ENCODE measurements at places on chromosomes 3 and 15.

GRCh38 chr15:37094333-37094914 lies 5.9 kb downstream of the MEIS2 start:
- no peak overlapping the region for H3K27ac ChIP-seq
- no peak for DNase-seq
- H3K36me3 ChIP-seq = no peaks in the 10 kb centered on the region
- H3K27me3 ChIP-seq = peaks cover 44% of the 10 kb centered on the region
- H3K4me3 ChIP-seq = no peak overlapping the region

- H3K4me1 ChIP-seq = no peaks in the 10 kb centered on the region
- DNase-seq = no peak
- H3K27ac ChIP-seq = no peak overlapping the region
Observed at GRCh38 chr15:39115379-39116057, 465.4 kb upstream of the THBS1 start.

DNA sequence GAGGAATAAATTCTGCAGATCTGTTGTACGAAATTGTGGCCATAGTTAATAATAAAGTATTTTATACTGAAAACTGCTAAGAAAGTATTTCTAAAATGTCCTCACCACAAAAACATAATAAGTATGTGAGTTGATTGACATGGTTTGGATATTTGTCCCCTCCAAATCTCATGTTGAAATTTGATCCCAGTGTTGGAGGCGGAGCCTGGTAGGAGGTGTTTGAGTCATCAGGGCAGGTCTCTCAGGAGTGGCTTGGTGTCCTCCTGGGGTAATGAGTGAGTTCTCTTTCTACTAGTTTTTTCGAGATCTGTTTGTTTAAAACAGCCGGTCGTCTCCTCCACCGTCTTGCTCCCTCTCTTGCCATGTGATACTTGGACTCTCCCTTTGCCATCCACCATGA lies 424.1 kb upstream of the KCNMB2 start:
- no peak overlapping the region for H3K4me3 ChIP-seq
- no peaks in the 10 kb centered on the region for H3K27me3 ChIP-seq
- H3K36me3 ChIP-seq = no peaks in the 10 kb centered on the region
- H3K27ac ChIP-seq = no peak overlapping the region
- no peaks in the 10 kb centered on the region for H3K4me1 ChIP-seq

DNA sequence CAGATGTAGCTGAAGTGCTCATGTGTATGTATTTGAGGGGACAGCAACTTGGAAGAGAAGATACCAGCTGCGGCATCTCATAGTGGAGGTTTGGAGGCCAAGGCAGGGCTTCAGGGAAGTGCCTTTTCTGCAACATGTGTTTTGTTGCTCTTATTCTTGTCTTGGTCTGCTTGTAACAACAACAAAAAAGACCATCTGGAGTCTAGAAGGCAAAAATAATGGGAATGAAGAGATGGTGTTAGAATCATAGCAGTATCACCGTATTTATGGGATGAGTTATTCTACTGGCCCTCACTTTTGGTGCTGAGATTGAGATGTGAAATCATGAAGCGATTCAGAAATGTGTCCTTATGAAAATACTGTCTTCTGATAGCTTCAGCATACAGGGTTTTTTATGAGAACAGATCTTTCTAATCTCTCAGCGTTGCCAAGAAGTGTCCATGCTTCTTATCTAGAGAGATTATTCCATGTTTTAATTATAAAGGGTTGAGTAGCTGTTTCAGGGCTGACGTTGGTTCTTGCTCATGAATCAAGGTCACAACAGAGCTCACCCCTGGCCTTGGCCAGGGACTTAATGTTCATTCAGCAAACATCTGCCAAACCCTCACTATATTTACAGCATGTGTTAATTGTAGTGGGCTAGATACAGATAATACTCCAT lies 58.0 kb downstream of the ITPR1 start:
- H3K36me3 ChIP-seq = no peaks in the 10 kb centered on the region
- no peak overlapping the region for H3K4me3 ChIP-seq
- DNase-seq = no peak
- no peaks in the 10 kb centered on the region for H3K4me1 ChIP-seq
- no peaks in the 10 kb centered on the region for H3K27me3 ChIP-seq
- no peak overlapping the region for H3K27ac ChIP-seq

- no peaks in the 10 kb centered on the region for H3K36me3 ChIP-seq
- no peak overlapping the region for H3K27ac ChIP-seq
- DNase-seq = no peak
Observed at GRCh38 chr15:60871152-60871551, 357.9 kb downstream of the RORA start.

DNA sequence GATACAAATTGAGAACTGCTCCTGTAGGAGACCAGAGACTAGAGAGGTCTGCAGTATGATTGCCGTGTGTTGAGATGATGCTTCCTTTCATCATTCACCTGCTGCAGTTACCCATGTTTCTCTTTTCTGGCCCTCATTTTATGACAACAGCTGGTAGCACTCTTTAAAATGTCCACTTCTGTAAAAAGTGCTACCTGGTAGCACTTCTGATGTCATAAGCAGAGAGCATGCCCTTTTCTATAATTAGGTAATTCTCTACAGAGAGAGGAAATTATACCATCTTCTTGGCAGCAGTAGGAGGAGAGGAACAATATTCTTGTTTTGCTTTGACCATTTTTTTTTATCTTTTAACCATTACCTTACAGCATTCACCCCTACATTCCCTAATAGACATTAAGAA lies 123.8 kb downstream of the PPM1L start:
- no peak for DNase-seq
- no peaks in the 10 kb centered on the region for H3K4me1 ChIP-seq
- H3K4me3 ChIP-seq = no peak overlapping the region
- H3K27me3 ChIP-seq = no peaks in the 10 kb centered on the region
- H3K27ac ChIP-seq = no peak overlapping the region
- H3K36me3 ChIP-seq = no peaks in the 10 kb centered on the region

- no peak for DNase-seq
- no peak overlapping the region for H3K4me3 ChIP-seq
- H3K36me3 ChIP-seq = no peaks in the 10 kb centered on the region
- no peaks in the 10 kb centered on the region for H3K4me1 ChIP-seq
- H3K27ac ChIP-seq = no peak overlapping the region
Observed at GRCh38 chr3:145623349-145623748, 537.6 kb downstream of the PLOD2 start.

- no peak for DNase-seq
- no peaks in the 10 kb centered on the region for H3K27me3 ChIP-seq
- no peak overlapping the region for H3K4me3 ChIP-seq
- peaks cover 3% of the 10 kb centered on the region for H3K36me3 ChIP-seq
- no peak overlapping the region for H3K27ac ChIP-seq
Observed at GRCh38 chr3:45016916-45017315, 9.2 kb upstream of the CLEC3B start.

GRCh38 chr3:31432897-31433678 lies 99.6 kb upstream of the STT3B start:
- no peak overlapping the region for H3K27ac ChIP-seq
- H3K4me3 ChIP-seq = no peak overlapping the region
- H3K27me3 ChIP-seq = no peaks in the 10 kb centered on the region
- H3K4me1 ChIP-seq = no peaks in the 10 kb centered on the region

- DNase-seq = no peak
- H3K4me3 ChIP-seq = no peak overlapping the region
- no peak overlapping the region for H3K27ac ChIP-seq
Observed at GRCh38 chr3:157438194-157438730, 1.6 kb downstream of the PTX3 start.

DNA sequence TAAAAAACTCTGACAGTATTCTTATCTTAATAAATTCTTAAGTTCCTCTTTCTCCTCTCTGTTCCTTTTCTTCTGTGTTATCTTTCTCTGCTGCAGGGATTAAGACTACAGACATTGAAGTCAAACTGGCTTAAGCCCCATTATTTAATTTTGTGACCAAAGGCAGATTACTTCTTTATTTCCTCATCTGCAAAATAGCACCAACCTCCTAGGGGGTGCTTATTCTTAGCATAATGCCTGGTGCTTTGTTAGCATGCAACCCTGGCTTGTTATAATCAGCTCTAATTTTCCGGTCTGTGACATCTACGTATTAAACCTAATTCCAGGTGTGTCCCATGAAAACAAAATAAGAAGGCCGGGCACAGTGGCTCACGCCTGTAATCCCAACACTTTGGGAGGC lies 23.8 kb downstream of the SEMA6D start:
- no peaks in the 10 kb centered on the region for H3K36me3 ChIP-seq
- H3K27me3 ChIP-seq = no peaks in the 10 kb centered on the region
- H3K27ac ChIP-seq = no peak overlapping the region
- H3K4me3 ChIP-seq = no peak overlapping the region

GRCh38 chr3:54537506-54537905 lies 390.4 kb downstream of the LRTM1 start:
- H3K4me1 ChIP-seq = no peaks in the 10 kb centered on the region
- no peak overlapping the region for H3K4me3 ChIP-seq
- no peak for DNase-seq
- no peaks in the 10 kb centered on the region for H3K36me3 ChIP-seq
- H3K27ac ChIP-seq = no peak overlapping the region
- H3K27me3 ChIP-seq = no peaks in the 10 kb centered on the region

DNA sequence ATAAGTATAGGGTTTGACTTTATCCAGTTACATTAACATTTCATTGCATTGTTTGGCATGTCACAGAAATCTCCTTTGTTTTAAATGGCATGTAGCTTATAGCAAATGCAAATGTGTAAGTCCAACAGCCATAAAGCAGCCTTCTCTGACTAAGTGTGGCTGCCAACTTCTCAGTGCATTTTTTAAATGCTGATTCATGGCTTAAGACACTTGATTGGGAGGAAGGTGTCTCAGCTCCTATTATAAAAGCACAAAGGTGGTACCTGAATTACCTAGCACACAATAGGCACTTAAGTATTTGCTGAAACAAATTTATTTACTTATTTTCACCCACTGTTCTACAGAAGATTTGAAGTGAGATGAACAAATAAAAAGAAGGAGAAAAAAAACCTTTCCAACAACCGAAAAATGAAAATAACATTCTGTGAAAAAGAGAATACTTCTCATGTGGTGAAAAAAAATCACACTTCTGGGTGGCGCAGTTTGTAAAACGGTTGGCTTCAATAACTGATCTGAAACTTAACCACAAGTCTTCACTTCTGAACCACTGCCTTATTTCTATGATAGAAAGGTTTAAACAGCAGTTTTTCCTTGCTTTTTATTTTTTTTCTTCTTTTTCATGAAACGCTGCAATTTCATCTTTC lies 105.5 kb upstream of the ICE2 start:
- peak overlapping the region; percentile 94 for H3K27ac ChIP-seq
- no peaks in the 10 kb centered on the region for H3K27me3 ChIP-seq
- no peak for DNase-seq
- H3K36me3 ChIP-seq = no peaks in the 10 kb centered on the region
- H3K4me1 ChIP-seq = peaks cover 75% of the 10 kb centered on the region
- no peak overlapping the region for H3K4me3 ChIP-seq

- no peak for DNase-seq
- H3K27ac ChIP-seq = no peak overlapping the region
- no peaks in the 10 kb centered on the region for H3K36me3 ChIP-seq
- no peaks in the 10 kb centered on the region for H3K27me3 ChIP-seq
- no peak overlapping the region for H3K4me3 ChIP-seq
Observed at GRCh38 chr3:284322-284721, 87.8 kb downstream of the CHL1 start.

- DNase-seq = no peak
- no peaks in the 10 kb centered on the region for H3K27me3 ChIP-seq
- no peaks in the 10 kb centered on the region for H3K4me1 ChIP-seq
- no peak overlapping the region for H3K27ac ChIP-seq
Observed at GRCh38 chr3:111763001-111763471, 96.0 kb upstream of the PHLDB2 start.

DNA sequence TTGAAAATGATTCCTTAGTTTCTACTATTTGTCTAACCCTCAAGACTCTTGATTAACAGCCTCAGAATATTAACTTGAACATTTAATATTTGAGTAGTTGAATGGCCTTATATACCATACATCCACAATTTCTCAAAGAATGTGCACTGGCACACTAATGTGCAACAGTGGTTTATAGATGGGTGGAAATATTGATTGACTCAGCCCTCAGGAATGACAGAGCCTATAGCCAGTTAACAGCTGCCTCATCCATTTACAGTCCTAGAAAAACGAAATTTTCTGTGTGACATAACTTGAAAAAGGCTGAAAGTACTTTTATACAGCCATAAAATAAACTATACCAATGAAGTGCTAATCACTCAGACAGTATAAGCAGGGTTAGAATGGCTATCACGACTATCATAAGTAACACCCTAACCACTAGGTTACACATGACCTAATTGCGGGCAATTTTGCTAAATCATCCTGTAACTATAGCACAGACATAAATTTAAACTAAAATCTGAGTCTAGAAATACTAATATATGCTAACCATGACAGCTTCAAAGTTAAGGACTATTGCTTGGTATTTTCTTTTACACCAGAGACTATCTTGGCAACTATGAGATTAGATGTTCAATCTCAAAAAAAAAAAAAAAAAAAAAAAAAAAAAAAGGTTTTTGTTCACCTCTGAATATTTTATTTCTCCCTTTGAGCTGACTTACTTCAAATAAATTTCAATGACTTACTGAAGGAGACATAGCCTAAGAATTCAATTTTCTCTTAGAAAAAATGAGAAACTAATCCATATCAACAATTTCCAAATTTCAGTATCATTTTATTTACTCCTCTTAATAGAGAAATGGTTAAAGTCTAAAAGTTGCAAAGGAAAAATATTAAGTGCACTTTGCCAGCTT lies 9.3 kb downstream of the SECISBP2L start:
- H3K4me1 ChIP-seq = no peaks in the 10 kb centered on the region
- peaks cover 20% of the 10 kb centered on the region for H3K36me3 ChIP-seq
- H3K27me3 ChIP-seq = no peaks in the 10 kb centered on the region
- no peak for DNase-seq

DNA sequence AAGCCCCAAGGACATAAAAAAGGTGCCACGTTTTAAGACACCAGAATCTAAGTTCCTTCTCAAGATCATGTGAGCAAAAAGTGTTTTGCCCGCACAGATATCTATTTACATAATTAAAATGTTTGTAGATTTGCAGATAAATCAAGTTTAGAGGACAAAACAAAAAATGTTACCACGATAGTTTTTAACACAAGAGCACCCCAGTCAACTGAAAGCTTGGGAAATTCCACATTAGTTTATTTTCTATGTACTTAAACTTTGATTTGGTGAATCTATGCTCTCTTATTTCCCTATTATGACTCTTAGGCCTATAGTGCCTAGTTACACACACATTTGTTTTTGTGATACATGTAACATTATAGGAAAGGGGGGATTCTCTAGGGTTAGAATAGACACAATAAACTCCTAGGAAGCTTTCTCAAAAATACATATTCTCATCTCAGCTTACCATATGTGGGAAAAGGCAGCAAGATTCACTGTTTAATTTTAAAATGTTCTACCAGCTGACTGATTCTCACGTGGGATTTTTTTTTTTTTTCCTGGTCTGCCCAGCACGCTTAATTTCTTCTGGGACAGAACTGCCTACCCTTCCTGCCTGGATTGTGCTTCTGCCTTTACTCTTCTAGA lies 8.4 kb upstream of the LEKR1 start:
- peak overlapping the region; percentile 59 for H3K4me3 ChIP-seq
- peaks cover 16% of the 10 kb centered on the region for H3K4me1 ChIP-seq
- H3K27ac ChIP-seq = peak overlapping the region; percentile 68
- H3K36me3 ChIP-seq = no peaks in the 10 kb centered on the region
- DNase-seq = no peak

DNA sequence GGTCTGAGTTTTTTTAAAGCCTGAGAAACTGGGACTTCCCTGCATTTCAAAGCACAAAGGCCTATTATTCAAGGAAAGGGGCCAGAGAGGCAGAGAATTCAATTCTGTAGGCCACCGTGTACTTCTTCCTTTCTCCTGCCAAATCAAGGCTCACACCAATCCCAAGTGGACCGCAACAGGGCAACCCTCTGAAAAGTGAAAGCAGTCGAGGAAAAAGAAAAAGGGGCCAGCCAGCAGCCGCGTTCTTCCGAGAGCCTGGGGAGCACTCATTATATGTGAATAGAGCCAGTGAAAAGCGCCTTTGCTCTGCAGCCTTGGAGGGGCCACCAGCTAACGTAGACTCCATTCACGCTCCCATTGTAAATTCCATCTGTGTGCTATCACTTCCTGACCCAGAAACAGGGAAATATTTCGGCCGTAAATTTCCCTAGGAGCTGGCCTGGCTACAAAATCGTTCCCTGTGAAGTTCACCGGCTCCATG lies 45.9 kb upstream of the THUMPD3 start:
- no peaks in the 10 kb centered on the region for H3K27me3 ChIP-seq
